ENCODE measurements at places on chromosomes 12 and 14. TPM values are rescaled to one million over a fixed set of nuclear protein-coding genes. Genes with fewer than 3 reads are reported as not detected.

Gene ABCC9
- total RNA-seq = 26.8 TPM

Gene KRT75
- not detected for total RNA-seq

Gene NXPH4
- 12.0 TPM for total RNA-seq

Gene SRGAP1
- total RNA-seq = 13.9 TPM

Gene KIF26A
- total RNA-seq = 15.5 TPM

Gene KRT82
- total RNA-seq = not detected

Gene CLEC1B
- 0.69 TPM for total RNA-seq

Gene NYNRIN
- 37.4 TPM for total RNA-seq

Measured in spinal cord (tissue), 10 donors.